ENCODE measurements at places on chromosomes 5 and 9.

- peak; percentile 23 for DNase-seq
These were observed 11.7 kb upstream of the OR13D1 start for GRCh38 chr9:104682642-104683041.

DNA sequence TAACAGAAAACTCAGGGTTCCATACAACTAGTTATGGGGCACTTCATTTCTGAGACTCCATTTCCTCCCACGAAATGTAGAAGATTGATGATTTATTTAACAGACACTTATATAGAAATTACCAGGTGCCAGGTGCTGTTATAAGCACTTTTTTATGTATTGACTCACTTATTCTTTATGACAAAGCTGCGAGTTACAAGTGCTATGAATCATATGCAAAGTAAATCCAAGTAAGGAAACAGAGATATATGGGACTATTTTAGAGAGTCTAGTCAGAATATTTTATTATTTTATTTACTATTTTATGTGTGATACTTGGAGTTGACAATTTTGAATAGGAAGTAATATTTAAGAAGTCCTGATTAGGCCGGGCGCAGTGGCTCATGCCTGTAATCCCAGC lies 822.8 kb upstream of the C9orf72 start:
- no peak for DNase-seq

DNA sequence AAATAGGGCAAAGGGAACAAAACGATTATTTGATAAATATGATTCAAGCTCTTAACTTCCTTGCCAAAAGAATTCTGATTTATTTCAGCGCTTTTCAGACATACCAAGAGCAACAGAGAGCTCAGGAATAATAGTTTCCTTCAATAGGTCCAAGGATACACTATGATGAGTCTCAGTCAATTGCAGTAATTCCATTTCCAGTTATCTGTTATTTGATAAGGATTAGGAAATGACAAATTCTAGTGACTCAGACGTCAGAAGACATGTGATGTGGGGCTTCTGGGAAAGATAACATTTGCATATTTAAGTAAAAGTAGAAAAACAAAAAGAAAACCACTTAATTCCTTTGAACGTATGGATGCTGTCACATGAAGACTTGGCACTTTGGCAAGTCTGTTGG lies 1250.8 kb upstream of the CDH18 start:
- no peak for DNase-seq

- no peak for DNase-seq
These were observed 106.1 kb downstream of the IRX1 start for GRCh38 chr5:3701694-3702093.

DNA sequence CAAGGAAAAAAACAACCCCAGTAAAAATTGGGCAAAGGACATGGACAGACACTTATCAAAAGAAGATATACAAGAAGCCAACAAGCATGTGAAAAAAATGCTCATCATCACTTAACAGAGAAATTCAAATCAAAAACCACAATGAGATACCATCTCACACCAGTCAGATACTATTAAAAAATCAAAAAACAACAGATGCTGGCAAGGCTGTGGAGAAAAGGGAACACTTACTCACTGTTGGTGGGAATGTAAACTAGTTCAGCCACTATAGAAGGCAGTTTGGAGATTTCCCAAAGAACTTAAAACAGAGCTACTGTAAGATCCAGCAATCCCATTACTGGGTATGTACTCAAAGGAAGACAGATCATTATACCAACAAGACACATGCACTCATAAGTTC lies 157.4 kb downstream of the EDIL3 start:
- no peak for DNase-seq

GRCh38 chr5:6659941-6660684 lies 26.9 kb downstream of the SRD5A1 start:
- DNase-seq: no peak

DNA sequence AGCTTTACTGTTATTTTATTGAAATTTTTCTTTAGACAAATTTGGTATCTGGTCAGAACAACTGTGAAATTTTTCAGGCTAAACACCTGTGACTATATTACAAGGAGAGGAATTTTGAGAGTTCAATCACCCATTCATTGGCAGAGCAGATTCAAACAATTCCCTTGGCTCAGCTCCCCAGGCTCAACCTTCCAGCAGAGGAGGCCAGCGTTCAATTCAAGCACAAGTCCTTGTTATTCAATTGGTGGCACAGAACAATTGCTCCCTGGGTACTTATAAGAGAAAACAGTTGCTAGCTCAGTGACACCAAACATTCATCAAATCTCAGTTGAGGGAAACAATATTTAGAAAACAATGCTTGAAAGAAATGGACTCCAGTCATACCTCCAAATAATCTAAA lies 83.3 kb downstream of the SUSD1 start:
- no peak for DNase-seq

DNA sequence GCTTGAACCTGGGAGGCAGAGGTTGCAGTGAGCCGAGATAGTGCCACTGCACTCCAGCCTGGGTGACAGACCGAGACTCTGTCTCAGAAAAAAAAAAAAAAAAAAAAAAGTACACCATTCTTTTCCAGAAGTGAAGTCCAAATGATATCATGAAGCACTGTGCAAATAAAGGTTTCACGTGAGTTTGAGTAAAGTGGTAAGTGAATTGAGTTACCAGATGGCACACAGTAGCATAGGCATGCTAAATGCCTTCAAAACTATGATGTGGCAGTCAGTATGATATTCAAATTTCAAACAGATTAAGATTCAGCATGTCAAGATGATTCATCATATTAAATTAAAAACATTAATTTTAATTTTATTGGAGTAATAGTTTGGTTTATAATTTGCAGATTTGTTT lies 195.2 kb downstream of the TAF11L14 start:
- DNase-seq: no peak

- no peak for DNase-seq
These were observed 518 bp downstream of the SPRY4 start for GRCh38 chr5:142324136-142324870.

- DNase-seq: no peak
These were observed 475 bp downstream of the DDX31 start for GRCh38 chr9:132669319-132669697.

All from activated naive CD4-positive, alpha-beta T cell treated with anti-CD3 and anti-CD28 coated beads, Interleukin-2, amount 10 ng/mL, durations not matched to agents 7 days and 5 days (primary cell).